ENCODE measurements at places on chromosomes 7 and 10.

- ATAC-seq = peak; percentile 92
Measured at GRCh38 chr7:30068117-30068516, 39.9 kb downstream of the PLEKHA8 start.

- ATAC-seq = no peak
Measured at GRCh38 chr7:755413-755805, 28.3 kb upstream of the PRKAR1B start.

DNA sequence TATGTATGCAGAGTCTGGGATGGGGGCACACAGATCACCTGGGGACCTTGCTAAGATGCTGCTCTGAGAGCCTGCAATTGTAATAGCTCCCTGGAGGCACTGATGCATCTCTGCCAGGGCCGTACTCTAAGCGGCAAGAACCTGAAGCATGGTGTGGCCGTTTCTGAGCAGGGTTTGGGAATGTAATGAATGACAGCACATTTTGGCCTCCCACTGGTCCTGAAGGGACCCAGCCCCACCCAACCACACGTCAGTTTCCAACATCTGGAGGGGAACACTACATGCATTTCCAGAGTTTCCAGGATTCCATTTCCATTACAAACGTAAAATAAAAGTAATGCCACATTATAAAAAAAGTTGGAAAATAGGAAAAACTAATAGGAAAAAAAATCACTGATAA lies 14.0 kb downstream of the ZCCHC24 start:
- ATAC-seq = no peak

DNA sequence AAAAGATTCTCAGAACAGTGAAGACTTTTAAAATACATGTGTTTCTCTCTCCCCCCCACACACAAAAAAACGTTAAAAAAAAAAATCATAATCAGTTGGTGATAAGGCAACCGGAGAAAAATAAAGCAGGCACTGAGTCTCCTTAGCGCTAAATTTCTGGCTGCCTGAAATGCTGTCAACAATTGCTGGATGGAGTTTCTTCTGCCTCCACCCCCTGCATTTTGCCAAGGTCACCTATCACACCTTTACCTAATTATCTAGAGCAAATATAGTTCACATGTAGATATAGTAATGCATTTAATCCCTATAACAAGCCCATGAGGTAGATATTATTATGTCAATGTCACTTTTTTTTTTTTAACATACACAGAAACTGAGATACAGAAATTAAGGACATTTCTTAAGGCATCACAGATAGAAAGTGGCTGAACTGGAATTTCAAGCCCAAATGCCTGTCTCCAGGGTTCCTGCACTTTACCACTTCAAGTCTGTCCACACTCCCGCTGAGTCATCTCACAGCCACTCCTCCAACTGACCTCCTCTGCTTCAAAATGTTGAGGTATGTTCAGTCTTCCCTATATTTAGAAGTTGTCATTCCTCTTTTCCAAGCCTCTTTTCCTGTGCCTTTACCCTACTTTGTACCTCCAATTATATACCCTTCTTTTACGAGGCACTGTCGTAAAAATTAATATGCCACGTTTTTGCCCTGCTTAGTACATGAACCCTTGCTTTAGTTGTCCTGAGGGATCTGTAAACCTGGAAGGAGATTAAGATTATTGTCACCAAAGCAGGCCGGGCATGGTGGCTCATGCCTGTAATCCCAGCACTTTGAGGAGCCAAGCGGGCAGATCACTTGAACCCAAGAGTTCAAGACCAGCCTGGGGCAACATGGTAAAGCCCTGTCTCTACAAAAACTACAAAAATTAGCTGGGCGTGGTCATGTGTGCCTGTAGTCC lies 72.8 kb upstream of the MPP7 start:
- no peak for ATAC-seq

- no peak for ATAC-seq
Measured at GRCh38 chr10:118918116-118918515, 111.4 kb upstream of the NANOS1 start.

- no peak for ATAC-seq
Measured at GRCh38 chr10:29649561-29650551, 15.1 kb upstream of the SVIL start.

GRCh38 chr10:58459069-58459468 lies 53.6 kb upstream of the BICC1 start:
- no peak for ATAC-seq

- ATAC-seq = no peak
Measured at GRCh38 chr7:77498659-77499379, 38.3 kb upstream of the PTPN12 start.

- ATAC-seq = no peak
Measured at GRCh38 chr10:100333661-100334440, 3.8 kb upstream of the PKD2L1 start.

DNA sequence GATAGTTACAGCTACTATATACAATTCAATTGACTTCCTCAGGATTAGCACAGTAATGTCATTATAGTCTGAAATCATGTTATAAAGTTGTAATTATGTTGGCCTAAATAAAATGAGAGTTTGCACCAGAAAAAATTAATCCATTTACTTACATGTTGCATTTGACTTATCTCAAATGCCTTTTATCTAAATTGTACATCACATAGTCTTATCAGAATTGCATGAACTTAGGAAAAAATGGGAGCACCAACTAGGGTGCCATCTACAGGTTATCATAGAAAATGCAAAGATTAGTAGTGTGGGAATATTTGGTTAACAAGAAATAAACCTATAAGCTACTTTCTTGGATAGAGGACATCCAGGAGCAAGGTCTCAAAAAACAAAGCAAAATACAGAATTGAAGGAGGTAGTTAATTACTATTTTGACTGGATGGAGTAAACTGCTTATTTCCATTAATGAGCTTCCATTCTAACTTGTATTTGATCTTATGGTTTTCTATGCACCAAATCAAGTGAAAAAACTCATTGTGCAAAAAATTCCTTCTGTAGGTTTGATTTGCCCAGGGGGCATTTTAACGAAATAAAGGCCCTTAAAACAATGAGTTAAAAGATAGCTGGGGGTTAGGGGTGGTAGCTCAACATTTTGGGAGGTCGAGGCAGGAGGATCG lies 60.0 kb upstream of the ORC5 start:
- no peak for ATAC-seq

GRCh38 chr7:123770378-123770777 lies 21.6 kb upstream of the WASL start:
- peak; percentile 78 for ATAC-seq

GRCh38 chr10:133243593-133243992 lies 5.9 kb downstream of the VENTX start:
- no peak for ATAC-seq

- ATAC-seq = no peak
Measured at GRCh38 chr10:62414359-62414758, 40.2 kb downstream of the ZNF365 start.

DNA sequence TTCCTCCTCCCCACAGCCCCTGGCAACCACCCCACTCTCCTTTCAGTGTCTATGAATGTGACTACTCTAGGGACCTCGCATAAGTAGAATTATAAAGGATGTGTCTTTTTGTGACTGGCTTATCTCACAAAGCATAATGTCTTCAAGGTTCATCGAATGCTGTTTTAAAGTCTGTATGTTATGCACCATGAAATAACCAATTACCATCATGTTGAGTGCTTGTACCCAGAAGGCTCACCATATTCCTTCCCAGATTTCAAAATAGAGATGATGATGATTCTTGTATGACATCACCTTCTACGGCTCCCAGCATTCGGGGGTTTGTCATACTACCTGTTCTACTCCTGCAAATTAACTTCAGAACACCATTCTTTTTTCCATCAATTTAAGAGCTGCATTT lies 11.9 kb downstream of the PKD1L1 start:
- no peak for ATAC-seq

GRCh38 chr7:549066-549890 lies 29.6 kb upstream of the PDGFA start:
- no peak for ATAC-seq

- ATAC-seq = peak; percentile 54
Measured at GRCh38 chr10:124685261-124685660, 58.9 kb downstream of the FAM53B start.

Data from gastroesophageal sphincter (tissue), 4 donors.